ENCODE measurements at places on chromosomes 11 and 22. TPM values are rescaled to one million over a fixed set of nuclear protein-coding genes. Genes with fewer than 3 reads are reported as not detected.
A peak's percentile ranks its signal among the peaks of the same experiment; 100 is the strongest.

DNA sequence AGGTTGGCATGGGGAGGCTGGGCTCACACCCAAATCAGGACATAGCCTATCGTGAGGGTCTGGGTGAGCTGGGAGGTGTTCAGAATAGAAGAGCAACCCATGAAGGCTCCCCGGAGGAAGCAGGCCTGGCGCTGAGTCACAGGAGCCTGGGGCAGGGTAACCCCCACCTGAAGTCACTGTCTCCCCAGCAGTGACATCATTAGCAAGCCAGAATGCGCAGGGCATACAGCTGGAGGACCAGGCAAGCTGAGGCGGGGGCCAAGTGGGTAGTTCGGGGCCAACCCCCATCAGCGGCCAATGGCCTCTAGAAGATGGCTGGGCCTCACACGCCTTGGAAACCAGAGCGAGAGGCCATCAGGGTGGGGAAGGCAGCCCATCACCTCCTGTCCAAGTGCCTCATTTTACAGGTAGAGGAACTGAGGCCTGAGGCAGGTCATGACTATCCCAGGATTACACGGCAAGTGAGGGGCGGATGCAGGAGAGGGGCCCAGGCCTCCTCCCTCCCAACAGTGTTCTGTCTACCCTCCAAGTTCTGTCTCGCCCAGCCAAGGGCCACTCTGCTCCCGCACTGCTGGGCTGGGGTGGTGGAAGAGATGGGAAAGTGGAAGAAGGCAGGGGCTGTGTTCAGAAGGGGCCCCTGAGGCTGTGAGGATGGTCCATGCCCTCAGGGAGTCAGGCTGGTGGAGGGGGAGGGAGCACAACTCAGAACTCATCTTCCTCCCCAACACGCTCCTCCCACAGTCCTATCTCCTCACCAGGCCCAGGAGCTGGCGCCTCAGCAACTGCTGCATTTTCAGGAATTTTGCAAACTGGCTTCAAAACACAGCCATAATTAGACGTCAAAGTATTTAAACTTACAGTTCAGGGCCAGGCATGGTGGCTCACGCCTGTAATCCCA is 24.6 kb downstream of the RPL3 start:
- DNase-seq, result no peak

CNGA4 gene
- total RNA-seq, result 0.21 TPM

DNA sequence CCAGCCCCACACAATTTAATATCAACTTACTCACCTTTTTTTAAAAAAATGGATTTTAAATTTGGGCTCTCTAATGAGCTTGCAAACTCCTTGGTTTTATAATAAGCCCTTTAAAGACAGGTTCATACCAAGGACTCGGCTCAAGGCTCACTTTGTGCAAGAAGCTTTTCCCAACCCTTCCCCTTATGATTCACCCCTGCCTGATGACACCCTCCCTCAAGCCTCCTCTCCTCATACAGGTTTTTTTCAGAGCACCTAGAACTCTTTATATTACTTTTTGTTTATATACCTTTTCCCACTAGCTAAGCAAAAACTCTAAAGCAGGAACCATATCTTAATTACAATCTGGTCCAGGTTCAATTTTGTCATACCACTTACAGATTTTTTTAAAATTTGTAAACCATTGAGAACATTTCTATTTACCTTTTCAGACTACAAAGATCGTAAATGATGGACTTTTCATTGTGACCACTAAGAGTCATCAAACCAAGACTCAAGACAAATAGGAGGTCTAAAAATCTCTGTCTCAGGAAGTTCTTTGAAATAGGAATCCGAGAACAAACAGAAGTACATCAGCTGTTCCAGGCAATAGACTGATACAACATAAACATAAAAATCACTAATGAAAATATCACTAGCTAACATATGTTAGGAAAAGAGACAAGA is 13.1 kb upstream of the EXPH5 start:
- no peak for DNase-seq

YAP1 gene
- 0.75 TPM for total RNA-seq

POU2AF3 gene
- total RNA-seq, result not detected

DNA sequence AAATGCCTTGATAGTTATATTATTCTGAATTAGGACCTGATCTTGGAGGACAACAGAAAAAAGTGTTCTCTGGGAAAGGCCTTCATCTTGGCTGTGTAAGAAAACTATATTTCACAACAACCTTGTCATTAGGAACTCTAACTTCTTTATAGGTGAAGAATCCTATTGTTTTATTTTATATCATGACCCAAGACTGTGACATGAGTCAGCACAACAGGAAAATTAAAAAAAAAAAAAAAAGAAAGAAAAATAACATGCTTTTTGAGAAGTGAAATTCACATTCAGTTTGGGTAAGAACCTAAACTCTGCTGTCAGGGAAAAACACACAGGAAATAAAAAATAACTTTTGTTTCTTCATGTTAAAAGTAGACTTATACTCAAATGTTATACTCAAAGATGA is 11.7 kb upstream of the FOLR2 start:
- no peak for DNase-seq

APLP2 gene
- 30.3 TPM for total RNA-seq

TTC36 gene
- total RNA-seq, result 0.93 TPM

SCN2B gene
- total RNA-seq, result 0.05 TPM

DNA sequence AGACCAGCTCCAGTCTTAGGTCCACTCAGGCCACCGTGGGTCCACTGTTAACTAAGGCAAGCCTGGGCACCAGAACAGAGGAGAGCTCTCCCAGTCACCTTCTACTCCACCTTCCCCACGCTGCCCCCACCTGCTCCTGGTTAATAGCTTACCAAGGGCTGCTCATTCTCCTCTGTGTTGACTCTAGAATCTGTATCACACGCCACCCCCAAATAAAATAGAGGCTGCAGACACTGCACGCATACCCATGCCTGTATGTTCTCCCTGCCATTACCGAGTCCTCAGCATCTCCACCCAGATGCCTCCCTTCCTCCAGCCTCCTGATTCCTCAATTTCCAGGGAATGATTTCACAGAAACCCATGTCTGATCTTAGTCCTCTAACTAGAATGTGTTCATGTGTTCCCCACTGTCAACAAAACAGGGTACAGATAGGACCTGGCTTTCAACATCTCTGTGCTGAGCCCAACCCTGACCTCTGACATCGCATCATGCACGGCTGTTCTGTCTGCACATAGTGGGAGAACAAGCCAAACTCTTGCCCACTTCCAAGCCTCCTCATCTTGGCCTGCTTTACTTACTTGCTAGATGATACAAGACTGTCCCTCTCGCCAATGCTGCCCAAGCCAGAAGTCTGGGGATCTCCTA is 49.8 kb downstream of the SMCO4 start:
- DNase-seq, result no peak

GRCh38 chr11:93249459-93250220 is 51.8 kb upstream of the SLC36A4 start:
- no peak for DNase-seq

DNA sequence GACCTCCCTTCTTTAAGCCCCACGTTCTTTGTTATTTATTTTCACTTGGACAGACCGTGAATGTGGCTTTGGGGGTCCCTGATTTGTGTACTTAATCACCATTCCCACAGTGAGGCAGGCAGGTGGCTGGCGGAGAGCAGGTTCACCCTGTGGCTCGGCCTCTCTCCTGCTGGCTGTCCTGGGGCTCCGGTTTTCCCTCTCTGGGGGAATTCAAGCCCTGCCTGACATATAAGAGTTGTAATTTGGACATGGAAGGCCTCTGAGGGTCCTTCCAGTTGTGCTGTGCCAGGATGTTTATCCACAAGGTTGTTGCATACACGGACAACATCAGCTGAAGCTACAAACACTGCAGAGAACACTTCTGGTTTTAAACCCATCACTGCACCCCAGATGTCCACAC is 824.5 kb downstream of the TBC1D22A start:
- no peak for DNase-seq

GRCh38 chr22:23305321-23305910 is 125.1 kb downstream of the BCR start:
- peak; percentile 47 for DNase-seq

- DNase-seq, result no peak
Measured at GRCh38 chr11:7900686-7901085, 30.4 kb downstream of the OR10A6 start.

HEPHL1 gene
- total RNA-seq, result not detected

GRCh38 chr11:8477680-8478079 is 116.3 kb downstream of the STK33 start:
- DNase-seq, result no peak

- no peak for DNase-seq
Measured at GRCh38 chr11:118975771-118976709, 4.5 kb downstream of the FOXR1 start.

GRAMD1B gene
- 36.7 TPM for total RNA-seq

DNA sequence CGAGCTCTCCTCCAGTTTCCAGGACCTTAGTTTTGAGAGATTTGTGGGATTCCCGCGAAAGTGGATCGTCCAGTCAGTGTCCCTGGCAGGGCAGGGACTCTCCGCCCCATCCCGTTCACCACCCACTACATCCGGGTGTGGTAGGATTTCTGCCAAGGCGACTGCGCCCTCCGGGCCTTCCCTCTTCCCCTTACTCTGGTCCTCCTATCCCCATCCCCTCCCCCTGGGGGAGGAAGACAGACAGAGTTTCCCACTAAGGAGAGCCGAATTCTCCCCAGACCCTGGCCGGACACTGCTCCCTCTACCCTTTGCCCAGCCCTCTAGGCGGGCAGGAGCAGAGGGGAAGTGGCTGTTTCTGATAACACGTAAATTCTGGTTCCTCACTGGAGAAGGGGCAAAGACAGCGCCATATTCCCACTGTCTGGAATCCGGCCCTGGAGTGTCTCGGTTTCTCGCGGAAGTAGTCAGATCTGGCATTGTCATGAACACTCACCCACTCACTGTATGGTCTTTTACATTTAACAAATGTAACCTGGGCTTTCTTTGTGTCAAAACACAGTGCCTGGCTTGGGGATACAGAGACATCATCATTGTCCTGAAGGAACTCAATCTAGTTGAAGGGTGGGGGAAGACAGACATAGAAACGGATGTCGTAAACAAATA is 1.1 kb upstream of the NECTIN1 start:
- DNase-seq, result no peak

MUC5AC gene
- not detected for total RNA-seq

DNA sequence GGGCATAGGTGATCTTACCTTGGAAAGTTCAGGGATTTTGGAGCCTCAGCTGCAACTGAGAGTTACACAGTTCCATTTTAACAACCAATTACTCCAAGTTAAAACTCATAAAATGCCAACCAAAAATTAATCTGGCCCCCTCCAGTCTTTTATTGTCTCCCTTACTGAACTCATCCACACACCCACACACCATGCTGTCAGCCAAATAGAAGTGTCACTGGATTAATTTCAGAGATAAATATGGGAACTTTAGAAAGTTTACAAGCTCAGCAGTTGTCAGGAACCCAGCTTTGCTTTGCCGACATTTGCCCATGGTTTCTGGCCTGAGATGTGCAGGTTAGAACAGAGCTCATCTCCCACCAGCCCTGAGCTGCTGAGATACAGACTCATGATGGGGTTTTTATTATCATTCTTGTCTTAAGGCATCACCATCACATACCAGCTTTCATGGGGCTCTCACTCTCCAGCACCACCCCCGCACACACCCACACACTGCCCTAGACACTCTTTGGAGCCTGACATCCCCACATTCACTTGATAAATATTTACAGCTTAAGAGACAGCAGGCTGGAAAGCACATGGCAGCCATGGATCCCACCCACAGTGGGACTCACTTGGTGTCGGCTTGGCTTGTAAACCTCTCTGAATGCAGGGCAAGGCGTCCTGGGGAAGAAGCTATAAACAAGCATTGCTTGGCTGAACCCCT is 23.7 kb upstream of the CTR9 start:
- no peak for DNase-seq

DNA sequence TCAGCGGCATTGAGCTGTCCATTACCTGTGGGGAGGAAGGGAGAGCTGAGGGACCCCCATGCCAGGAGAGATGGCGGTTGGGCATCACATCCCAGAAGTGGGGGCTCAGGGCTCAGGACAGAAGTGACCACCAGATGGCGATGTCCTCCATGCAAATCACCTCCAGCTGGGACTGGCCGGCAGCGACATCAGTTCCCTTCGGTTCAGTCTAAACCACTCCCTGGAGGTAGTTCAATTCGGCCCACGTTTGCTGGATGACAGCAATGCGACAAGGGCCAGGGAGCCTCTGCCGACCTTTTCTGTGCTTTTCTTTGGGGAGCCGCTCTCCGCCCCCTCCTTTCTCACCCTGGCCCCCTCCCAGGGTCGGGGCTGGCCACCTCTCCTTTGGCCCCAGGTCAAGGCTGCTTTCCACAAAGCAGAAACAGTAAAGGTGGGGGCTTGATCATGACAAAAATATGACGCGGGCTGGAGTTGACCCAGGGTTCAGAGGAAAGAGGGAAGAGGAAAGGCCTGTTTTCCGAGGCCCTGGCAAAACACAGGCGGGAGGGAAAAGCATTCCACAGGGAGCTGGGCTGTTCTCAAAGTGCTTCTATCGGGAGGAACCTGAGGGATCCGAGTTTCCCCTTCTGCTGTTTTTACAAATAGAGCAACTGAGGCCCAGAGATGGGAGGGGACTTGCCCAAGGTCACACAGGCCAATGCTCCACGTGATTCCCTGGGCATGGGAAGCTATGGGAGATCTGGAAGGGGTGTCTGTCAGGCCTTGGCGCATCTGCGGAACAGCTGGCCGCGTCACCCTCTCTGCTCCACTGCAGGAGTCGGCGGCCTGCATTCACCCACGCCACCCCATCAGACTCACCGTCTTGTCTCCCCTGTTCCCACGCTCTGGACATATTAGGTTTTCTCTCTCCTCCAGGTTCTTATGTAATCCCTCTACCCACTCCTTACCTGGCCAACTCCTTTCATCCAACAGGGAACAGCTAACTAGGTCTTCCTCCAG is 54.7 kb downstream of the FBXO7 start:
- peak; percentile 61 for DNase-seq

ADORA2A gene
- total RNA-seq, result 34.4 TPM

DNA sequence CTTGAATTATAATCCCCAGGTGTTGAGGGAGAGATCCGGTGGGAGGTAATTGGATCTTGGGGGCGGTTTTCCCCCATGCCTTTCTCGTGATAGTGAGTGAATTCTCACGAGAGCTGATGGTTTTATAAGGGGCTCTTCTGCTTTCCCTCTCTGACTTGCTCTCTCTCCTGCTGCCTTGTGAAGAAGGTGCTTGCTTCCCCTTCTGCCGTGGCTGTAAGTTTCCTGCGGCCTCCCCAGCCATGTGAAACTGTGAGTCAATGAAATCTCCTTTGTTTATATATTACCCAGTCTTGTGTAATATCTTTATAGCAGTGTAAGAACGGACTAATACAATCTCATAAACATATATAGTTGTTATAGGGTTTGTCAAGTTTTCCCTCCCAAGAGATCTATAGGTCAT is 32.8 kb downstream of the KCNE3 start:
- DNase-seq, result no peak

Measured in activated naive CD4-positive, alpha-beta T cell treated with anti-CD3 and anti-CD28 coated beads, Interleukin-2, amount 50 U/mL, for 72 hours (primary cell).